CD4-positive, alpha-beta T cell treated with Interleukin-10 for 1 hour (primary cell): ENCODE measurements at places on chromosomes 4 and X.

- DNase-seq, result no peak
Observed at GRCh38 chr4:6778435-6778834, 4.1 kb upstream of the KIAA0232 start.

DNA sequence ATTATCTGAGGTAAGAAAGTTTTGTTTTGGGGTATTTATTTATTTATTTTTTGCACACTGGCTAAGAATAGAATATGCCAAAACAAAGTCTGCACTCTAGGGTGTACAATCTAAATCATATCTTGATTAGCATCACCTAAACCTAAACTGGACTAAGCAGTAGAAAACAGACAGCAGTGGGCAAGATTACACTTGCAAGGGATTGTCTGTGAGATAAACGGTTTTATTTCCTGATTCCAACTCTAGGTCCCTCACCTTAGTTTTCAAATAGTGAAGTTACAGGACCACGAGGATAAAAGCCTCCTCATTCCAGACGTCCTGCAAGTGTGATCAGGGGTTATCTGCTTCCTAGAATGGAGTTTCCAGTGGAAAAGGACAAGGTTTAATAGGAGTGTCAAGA lies 86.1 kb downstream of the SH3RF1 start:
- no peak for DNase-seq

GRCh38 chrX:41913476-41913875 lies 9.9 kb downstream of the CASK start:
- no peak for DNase-seq

DNA sequence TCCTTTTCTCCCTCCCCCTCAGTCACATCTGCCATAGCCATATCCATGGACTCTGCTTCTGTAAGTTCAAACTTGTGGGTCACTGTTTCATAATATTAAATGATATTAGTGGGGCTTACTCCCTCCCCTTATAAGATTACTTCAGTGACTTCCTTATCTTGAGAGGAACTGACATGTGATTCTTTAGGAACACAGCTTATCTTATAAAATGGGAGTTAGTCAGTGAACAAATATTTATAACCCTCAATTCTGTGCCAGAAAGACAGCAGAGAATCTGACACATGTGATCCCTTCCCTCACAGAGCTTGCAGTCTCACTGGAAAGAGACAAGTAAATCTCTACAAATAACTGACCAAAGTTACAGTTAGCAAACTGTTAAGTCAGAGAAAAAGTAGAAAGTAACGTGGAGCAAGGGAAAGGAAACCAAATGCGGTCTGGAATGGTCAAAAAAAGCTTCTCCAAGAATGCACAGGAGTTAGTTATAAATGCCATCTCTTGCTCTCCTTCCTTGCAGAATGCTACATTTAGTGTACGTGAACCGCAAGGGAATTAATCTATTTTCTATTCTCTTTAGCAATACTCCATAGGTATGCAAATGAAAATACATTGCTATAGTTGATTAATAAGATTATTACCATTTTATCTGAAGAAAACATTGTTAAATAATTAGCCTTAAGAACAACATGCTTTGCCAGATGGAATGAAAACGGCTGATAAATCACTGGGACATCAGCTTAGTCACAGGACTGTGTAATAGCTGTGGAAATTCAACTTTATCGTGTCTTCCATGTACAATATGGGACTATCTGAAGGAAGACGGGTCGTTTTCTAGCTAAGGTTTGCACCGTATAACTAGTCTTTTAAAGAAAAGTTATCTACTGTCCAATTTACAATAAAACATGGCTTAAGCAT lies 29.0 kb downstream of the SGMS2 start:
- DNase-seq, result no peak

GRCh38 chr4:138741766-138742377 lies 273.7 kb upstream of the NOCT start:
- DNase-seq, result no peak

GRCh38 chr4:38223782-38224236 lies 263.6 kb downstream of the PTTG2 start:
- DNase-seq, result no peak

DNA sequence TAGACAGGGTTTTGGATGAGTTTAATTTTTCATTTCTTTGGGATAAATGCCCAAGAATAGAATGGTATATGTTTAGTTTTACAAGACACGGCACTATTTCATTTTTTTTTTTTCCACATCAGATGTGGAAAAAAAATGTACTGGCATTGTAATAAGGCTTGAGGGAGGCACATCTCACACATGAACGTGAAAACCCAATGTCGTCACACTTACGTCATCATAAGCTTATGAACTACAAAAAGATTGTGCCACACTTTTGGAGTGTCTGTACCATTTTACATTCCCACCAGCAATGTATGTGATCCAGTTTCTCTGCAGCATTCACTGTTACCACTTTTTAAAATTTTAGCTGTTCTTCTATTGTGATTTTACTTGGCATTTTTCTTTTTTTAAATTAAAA lies 74.2 kb downstream of the TAF1 start:
- DNase-seq, result no peak

DNA sequence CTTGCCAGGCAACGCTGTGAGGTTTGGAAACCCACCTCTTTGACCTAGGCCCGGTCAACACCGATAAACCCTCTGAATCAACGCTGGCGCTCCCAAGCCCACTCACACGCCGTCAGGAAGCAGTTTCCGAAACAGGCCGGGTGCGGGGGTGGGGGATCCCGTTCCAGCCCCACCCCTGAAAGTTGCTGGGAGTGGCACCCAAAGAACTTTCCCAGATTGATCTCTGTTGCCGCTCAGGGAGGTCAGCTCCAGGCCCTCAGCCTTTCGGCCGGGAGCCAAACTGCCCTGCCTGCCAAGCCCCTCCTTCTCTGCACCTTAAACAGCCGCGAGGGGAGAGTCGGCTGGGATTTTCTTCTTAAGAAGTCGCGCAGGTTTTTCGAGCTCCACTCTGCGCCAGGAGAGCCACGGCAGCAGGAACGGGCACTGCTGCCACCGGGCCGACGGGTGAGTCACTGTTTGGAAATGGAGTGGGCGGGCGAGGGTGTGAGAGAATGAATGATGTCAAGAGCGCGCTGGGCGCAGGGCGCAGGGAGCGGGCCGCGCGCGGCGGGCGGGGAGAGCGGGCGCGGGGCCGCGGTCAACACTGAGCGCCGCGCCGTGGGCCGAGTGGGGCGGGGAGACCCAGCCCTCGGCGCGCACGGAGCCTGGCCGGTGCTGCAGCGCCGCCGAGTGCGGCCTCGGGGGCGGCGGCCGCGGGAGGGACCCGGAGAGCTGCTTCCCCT lies at the start of gene SGMS2:
Gene SGMS2 (plus strand): TSS at position 583 of the 722 bp plus-strand sequence. CDS start 70,622 bp downstream, outside the sequence.
- DNase-seq, result peak; percentile 16

- DNase-seq, result no peak
Observed at GRCh38 chr4:29861307-29861706, 858.9 kb upstream of the PCDH7 start.

- DNase-seq, result no peak
Observed at GRCh38 chr4:154961263-154961662, 180.2 kb downstream of the RBM46 start.

DNA sequence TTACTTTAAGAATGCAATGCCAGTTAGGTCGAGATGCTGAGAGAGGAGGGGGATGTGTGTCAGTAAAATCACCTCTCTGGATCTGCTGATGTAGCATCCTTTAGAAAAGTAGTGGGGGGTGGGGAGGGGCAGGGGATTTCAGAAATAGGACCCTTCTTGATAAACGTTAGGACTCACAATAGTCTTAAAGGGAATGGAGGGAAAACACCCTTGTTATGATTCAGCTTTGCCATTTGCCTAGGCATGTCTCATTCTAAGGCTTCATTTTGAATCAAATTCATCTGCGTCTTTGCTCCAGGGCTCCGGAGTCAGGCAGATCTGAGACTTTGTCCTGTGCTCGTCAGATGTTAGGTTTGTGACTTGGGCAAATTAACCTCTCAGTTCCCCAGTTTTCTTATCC lies 879 bp downstream of the SH2D1A start:
- no peak for DNase-seq

DNA sequence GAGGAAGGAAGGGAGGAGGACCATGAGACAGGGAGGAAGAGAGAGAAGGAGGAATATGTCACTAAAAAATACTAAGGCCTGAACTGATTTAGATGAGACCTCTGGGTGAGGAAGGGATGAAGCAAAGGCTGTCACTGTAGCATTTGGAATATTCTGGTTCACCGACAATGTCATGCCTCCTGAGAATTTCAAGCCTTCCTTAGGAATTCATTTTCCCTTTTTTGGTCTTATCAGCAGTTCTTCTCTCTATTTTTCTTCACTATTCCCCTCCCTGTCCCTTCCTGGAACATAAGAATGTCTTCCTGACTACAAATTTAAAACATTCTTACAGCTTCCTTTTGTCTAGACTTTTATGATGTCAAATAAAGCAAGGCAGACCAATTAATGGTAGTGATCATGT lies 527.8 kb downstream of the INPP4B start:
- DNase-seq, result no peak
